ENCODE measurements at places on chromosomes 4 and X.

- no peak for DNase-seq
These were observed 293.4 kb downstream of the DTHD1 start for GRCh38 chr4:36574816-36575215.

- DNase-seq, result no peak
These were observed 74.2 kb downstream of the FREM3 start for GRCh38 chr4:143626134-143626911.

- DNase-seq, result no peak
These were observed 647.5 kb upstream of the TENM3 start for GRCh38 chr4:181595716-181596115.

- no peak for DNase-seq
These were observed 1.1 kb upstream of the CCNQ start for GRCh38 chrX:153600032-153600373.

DNA sequence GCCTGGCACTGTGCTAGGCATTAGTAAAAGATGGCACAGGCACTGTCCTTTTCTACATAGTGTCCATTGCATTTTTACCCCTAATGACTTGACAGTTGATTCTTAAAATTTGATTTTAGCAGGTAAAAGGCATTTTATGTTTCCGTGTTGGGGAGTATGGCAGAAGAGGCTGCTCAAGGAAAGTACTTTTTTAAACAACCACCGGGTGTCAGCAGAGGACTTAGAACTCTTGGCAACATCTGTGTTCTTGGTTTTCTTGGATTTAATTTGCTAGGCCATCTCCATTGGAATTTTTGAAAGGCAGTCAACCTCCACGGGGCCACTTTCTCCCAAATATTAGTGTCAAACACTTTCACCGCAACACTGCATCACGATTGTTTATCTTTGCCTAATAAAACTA is 102.9 kb downstream of the TSPAN7 start:
- DNase-seq, result no peak

DNA sequence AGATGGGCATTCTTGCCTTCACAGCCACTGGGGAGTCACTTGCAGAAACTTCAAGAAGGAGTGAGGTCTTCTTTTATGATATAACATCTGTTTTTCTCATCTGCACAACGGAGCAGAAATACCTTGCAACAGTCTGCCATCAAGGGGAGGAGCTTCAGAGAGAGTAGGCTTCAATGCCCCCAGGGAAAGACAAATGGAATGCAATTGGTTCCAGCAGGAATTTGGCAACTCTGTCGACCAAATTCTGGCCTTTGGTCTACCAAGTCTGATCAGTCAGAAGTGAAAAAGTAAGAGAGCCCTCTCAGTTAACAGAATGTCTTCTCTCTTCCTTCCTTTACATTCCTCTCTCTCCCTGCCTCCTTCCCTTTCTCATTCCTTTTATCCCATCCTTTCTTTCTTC is 229.3 kb downstream of the IDS start:
- DNase-seq, result no peak

- no peak for DNase-seq
These were observed 88.3 kb downstream of the SLC34A2 start for GRCh38 chr4:25743971-25744370.

- DNase-seq, result no peak
These were observed 622 bp downstream of the KLKB1 start for GRCh38 chr4:186227744-186228513.

- no peak for DNase-seq
These were observed 23.8 kb downstream of the NUDT6 start for GRCh38 chr4:122898370-122899150.

GRCh38 chrX:75746891-75747639 is 38.0 kb downstream of the MAGEE2 start:
- DNase-seq, result no peak

- DNase-seq, result no peak
These were observed 3.1 kb upstream of the GPR78 start for GRCh38 chr4:8577046-8577445.

DNA sequence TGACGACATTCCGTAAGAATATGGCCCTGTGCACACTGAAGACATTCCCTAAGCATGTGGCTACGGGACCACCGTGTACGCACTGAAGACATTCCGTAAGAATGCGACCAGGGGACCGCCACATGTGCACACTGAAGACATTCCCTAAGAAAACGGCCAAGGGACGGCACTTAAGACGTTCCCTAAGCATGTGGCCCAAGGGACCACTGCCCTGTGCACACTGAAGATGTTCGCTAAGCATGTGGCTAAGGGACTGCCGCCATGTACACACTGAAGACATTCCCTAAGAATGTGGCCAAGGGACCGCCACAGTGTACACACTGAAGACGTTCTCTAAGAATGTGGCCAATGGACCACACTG is 21.4 kb downstream of the DHRSX start:
- no peak for DNase-seq

GRCh38 chr4:83093060-83093640 is 21.4 kb downstream of the PLAC8 start:
- no peak for DNase-seq

DNA sequence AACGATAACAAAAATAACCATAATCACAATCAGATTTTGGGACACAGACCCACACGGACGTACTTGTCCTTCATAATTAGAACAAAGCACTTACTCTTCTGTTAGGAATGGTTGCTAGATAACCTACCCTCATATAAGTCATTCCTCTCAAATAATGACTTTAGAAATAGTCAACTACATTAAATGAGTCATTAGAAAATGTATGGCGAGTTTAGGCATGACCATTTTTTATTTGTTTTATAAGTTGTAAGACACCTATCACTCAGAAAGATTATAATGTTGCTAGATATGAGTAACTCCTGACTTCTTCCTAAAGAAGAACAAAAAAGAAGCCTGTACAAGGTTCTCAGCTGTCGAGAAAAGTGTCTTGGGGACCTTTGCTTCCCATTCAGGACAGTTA is 1637.5 kb upstream of the PCDH7 start:
- no peak for DNase-seq

DNA sequence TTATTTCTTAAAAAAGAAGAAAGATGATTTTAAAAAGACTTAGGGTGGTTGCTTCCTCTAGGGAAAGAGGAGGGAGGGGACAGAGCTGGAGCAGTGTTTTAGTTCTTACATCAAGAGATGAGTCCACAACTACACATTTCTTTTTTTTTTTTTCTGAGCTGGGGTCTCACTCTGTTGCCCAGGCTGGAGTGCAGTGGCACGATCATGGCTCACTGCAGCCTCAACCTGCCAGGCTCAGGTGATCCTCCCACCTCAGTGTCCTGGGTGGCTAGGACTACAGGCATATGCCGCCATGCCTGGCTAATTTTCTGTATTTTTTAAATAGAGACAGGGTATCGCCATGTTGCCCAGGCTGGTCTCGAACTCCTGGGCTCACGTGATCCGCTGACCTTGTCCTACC is 17.2 kb downstream of the SH3KBP1 start:
- no peak for DNase-seq

DNA sequence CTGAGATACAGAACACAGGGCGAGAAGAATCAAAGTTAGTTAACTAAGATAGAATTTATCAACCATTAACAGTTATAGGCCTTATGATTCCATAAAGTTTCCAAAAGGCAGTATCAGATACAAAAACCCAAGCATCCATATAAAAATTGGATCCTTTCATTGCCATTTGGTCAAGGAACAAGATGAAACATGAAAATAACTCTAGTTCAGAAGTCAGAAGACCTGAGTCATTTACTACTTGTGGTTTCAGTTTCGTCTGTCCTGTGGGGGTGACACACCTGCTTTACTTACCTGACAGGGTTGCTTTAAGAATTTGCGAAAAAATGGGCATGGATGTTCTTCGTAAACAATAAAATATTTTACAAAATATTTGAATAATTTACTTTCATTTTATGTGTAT is 130.8 kb downstream of the ANAPC10 start:
- no peak for DNase-seq

- no peak for DNase-seq
These were observed 591.5 kb upstream of the PITX2 start for GRCh38 chr4:111214371-111214770.

- DNase-seq, result no peak
These were observed 304.4 kb downstream of the DHX15 start for GRCh38 chr4:24279911-24280375.

DNA sequence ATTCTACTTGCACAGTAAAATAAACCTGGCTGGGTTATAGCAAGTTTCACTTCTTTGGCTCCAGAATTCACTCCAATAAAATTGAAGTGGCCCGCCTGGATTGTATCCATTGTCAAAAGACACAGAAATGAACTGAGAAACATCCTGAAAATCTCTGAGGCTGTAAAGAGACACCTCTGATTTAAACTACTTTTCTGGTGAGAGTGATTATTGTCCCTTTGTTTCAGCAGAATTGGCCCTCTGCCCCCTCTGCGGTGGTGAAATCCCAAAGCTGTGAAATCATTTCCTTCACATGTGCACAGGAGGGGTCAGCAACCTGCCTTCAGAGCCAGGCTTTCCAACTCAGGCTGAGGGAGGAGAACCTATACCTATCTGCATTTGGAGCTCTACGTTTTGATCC is 23.0 kb downstream of the GAB3 start:
- no peak for DNase-seq

DNA sequence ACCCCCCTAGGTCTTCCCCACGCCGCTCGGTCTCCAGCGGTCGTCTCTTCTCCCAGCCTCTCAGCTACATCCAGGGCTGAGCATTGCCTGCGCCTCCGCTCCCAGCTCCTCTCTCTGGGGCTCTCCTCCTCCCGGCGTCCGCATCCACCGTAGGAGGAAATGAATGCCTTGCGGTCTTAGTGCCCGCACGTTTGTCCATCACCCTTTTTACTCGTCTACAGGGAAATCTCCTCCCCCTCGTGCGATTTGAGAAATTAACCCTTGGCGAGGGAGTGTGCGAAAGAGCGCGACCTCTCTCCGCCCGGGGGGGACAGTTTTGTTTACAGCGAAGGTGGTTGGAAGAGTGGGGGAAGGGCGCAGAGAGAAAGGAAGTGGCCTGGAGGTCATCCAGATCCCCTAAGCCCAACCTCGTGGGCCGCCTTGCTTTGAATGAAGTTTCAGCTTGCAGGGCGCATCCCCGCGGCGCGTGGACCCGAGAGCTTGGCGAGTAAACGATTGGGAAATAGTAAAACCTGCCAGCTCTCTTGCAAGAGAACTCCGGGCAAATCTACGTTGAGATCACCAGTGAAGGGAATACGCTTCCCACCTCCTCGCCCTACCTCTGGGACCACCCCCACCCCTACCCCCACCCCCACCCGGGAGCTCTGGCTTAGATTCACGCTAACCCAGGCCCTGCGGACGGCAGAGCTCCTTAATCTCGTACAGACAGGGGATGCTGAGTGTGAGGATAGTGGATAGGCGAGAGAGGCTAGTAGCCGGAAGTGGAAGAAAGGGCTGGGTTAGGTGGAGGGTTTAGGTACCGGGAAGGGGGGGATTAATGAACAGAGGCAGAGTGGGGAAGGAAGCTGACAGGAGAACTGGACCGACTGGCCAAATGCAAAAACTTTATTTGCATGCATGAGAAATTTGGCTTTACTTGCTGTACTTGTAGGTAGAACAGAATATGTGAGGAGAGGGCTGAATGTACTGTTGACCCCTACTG is at the start of gene ELOVL6:
ELOVL6 (minus strand) TSS at position 181 of the 982 bp plus-strand sequence. CDS start 280 bp downstream, outside the sequence.
- no peak for DNase-seq

DNA sequence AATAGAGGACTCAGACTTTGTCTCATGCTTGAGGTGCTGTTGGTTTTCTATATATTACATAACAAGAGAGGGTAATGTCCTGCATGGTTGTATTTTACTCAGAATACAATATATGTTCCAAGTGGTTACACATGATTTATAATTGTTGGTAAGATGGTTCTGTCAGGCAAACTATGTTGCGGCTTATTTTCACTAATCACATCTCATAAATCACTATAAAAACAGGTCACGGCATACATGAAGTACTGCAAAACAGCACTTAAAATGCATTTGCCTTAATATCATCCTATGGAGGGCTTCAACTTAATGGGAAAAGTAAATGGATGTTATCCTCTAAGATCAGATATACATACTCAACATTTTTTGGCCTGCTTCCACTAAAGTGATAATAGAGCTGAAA is 246.0 kb upstream of the ARSJ start:
- peak; percentile 68 for DNase-seq

GRCh38 chrX:38923451-38923969 is 122.3 kb downstream of the MID1IP1 start:
- DNase-seq, result no peak

GRCh38 chr4:7943211-7943610 is 3.5 kb upstream of the AFAP1 start:
- DNase-seq, result no peak

DNA sequence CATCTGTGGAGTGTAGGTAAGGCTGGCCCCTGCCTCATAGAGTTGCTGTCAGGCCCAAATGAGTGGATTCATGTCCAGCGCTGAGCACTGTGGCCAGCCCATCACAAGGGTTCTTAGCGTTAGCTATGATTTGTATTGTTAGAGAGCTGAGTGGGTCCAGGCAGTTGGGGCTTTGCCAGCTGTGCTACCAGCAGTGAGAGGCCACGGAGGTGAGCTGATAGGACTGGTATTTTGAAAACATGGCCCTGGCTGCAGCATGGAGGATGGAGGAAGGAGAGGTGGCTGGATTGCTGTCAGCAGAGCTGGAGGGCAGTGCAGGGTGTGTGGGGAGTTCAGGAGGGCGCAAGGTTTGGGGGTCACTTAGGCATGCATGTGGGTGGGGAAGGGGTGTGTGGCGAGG is 69.8 kb downstream of the PSAPL1 start:
- DNase-seq, result no peak

- DNase-seq, result no peak
These were observed 19.3 kb upstream of the SPIN2A start for GRCh38 chrX:57156397-57157049.

DNA sequence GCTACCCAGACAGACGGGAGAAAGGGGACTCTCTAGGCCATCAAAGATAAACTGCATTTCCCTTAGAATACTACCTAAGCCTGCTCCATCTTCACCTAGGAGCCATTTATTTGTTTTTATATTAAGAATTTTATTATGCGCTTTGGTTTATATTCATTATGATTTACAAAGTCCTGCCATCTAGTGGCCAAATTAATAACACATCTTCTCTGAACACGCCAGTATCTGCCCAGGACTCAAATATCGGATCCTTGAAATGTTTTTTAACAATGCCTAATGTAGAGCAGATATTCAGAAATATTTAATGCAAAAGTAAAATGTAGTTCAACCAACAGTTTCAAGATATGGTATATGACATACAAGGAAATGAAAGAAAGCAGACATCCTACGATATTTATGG is 20.8 kb upstream of the PRPS2 start:
- DNase-seq, result no peak

GRCh38 chr4:154307451-154307850 is 184.1 kb downstream of the DCHS2 start:
- no peak for DNase-seq

GRCh38 chr4:37732526-37733186 is 46.5 kb upstream of the RELL1 start:
- DNase-seq, result no peak

GRCh38 chr4:56106180-56107147 is 157.7 kb downstream of the CEP135 start:
- no peak for DNase-seq

DNA sequence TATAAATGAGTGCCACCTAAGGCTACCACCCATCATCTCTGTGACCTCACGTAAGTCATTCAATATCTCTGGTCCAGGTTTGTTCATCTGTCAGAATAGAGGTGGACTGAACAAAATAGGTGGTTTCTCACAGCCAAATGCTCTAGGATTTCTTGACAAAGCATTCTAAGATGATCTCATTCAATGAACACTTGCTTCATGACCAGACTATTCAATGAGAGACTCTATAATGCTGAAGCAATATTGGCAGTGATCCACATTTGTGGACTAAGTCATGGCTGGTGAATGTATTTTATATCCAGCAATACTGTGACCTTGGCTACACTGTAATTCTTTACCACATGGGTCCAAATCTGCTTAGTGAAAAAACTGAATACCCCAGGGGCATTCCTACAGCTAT is 37.9 kb downstream of the LDB2 start:
- no peak for DNase-seq
